ENCODE measurements at places on chromosomes 11 and 22.

GRCh38 chr22:42990131-42990838 lies 24.7 kb downstream of the PACSIN2 start:
- DNase-seq = peak; percentile 87

- DNase-seq = no peak
Measured at GRCh38 chr22:37898441-37899181, 7.5 kb upstream of the MICALL1 start.

DNA sequence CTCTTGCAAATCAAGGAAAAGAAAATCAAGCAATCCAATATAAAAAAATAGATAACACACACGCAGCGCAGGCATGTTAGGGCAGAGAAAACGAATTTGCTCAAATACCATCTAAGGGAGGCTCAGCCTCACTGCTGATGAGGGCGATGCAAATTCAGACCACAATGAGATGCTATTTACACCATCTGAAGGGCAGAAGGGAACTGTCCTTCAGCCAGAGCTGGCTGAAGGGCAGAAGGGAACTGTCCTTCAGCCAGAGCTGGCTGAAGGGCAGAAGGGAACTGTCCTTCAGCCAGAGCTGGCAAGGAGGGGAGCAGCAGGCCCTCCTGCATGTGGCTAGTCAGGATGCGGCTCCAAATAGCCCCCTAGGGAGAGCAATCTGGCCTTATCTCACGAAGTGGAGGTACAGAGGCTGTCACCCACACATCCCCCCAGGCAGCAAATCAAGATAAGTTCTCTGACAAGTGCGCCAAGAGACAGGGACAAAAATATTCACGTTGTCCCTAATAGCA lies 7.6 kb upstream of the SLC39A13 start:
- DNase-seq = no peak

DNA sequence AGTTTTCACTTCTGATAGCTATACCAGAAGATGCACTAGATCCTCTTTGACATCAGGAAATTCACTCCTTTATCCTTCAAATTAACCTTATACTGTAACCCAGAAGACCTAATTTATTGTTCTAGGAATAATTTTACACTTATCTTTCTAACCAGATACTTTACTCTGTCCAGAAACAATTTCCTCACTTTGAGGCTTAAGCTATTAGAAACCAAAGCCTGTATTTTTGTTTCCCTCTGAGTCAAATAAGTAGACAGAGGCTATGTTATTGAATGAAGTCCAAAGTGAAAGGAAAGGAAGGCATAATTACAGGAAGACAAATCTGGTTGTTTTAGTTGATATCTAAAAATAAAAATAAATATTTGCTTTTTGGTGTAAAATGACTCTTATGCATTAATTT lies 2.2 kb downstream of the OR51V1 start:
- DNase-seq = no peak

GRCh38 chr11:45142241-45143055 lies 4.0 kb upstream of the PRDM11 start:
- DNase-seq = peak; percentile 28

DNA sequence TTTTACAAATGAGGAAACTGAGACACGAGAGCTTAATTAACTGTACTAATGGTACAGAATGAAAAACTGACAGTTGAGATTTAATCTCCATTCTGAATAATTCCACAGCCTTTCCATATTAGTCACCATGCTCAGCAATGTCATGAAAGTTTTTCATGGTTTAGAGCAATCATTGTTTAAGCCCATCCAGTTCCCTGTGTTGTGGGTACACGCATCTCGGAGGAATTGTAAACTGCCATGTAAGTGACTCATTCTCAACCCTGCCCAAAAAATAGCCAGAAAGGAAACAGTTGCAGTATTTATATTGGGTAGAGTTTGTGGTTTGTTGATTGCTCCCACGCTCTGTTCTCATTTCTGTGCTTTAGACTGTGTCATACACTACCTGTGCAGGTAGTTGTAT lies 1790.8 kb downstream of the LRRC4C start:
- peak; percentile 7 for DNase-seq

DNA sequence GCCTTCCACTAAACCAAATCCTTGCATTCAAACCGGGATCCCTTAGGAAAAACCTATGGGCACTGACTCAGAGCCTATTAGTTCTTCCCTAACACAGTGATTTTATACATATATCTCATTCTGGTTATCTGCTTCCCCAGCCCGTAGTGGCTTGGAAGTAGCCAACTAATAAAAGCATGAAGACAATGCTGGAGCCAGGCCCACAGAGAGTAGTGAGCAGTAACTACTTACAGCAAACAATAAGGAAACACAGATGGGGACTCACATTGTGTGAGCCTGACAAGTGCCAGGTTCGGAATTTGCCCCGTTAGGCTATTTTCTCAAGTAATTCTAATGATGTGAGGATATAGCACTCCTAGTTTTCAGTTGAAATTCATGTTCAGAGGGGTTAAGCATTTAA lies 83.3 kb upstream of the OR5AK2 start:
- no peak for DNase-seq

GRCh38 chr11:110148775-110149744 lies 55.9 kb downstream of the ZC3H12C start:
- peak; percentile 28 for DNase-seq

DNA sequence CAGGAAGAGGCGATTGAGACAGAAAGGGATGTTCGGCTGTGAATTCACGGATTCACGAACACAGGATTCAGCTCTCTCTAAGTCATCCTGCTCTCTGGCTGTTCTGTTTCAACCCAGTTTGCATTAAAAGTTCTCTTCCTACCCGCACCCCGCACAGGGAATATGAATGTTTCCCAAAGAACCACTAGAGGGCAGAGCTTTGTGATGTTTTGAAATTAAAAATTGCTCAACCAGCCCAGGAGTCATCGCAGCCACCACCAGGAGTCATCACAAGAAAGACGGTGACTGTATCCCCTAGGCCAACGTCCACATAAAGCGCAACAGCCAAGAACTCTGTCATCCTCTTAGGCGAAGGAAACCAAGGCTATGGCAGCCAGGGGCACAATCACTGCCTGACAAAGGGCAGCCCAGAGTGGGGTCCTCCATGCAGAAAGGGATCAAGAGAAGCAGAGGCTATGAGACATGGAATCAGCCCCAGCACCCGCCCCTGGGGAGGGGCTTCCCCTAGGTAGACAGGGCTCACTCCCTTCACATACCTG lies 122.4 kb downstream of the WT1 start:
- peak; percentile 71 for DNase-seq

DNA sequence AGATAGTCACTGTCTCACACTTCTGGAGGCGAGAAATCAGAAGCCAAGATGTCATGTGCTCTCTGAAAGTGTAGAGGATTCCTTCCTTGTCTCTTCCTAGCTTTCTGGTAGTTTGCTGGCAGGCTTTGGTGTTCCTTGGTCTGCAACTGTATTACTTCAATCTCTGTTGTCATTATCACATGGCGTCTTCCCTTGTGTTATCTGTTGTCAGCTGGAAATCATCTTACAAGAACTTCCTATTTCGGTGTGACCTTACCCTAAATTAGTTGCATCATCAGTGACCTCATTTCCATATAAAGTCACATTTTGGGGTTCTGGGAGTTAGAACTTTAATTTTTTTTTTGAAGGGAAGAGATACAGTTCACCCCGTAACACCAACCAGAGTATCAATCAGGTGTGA lies 3.3 kb upstream of the LIN7C start:
- DNase-seq = no peak

- DNase-seq = no peak
Measured at GRCh38 chr11:31414338-31414737, 44.7 kb downstream of the DNAJC24 start.

GRCh38 chr11:22130462-22131053 lies 62.3 kb upstream of the ANO5 start:
- no peak for DNase-seq
